ENCODE measurements at places on chromosomes 11 and 22. TPM values are rescaled to one million over a fixed set of nuclear protein-coding genes. Genes with fewer than 3 reads are reported as not detected.

GRCh38 chr11:46117842-46118241 lies 3.4 kb downstream of the PHF21A start:
- DNase-seq: no peak

- no peak for DNase-seq
Measured at GRCh38 chr22:48065892-48066291, 1303.4 kb downstream of the TBC1D22A start.

DNA sequence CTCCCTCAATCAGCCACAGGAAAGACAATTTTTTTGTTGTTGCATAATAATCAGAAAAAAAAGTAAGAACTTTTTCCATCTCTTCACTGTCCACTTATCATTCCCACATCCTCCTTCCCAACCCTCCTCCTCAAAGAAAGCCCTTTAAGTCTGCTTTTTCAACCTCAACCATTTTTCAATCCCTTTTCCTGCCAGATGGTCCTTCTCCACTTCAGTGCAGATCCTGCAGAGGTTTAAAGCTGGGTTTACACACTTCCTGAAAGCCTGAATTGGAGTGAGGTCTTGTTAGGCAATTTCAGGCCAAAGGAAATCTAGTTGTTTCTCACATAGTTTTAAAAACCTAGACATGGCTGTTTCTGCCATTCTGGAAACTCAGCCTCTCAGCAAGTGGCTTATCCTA lies 78.3 kb downstream of the RPL27A start:
- DNase-seq: no peak

- no peak for DNase-seq
Measured at GRCh38 chr11:38013157-38013556, 1415.1 kb upstream of the RAG2 start.

- DNase-seq: peak; percentile 25
Measured at GRCh38 chr22:40491990-40492631, 121.7 kb downstream of the SGSM3 start.

DNA sequence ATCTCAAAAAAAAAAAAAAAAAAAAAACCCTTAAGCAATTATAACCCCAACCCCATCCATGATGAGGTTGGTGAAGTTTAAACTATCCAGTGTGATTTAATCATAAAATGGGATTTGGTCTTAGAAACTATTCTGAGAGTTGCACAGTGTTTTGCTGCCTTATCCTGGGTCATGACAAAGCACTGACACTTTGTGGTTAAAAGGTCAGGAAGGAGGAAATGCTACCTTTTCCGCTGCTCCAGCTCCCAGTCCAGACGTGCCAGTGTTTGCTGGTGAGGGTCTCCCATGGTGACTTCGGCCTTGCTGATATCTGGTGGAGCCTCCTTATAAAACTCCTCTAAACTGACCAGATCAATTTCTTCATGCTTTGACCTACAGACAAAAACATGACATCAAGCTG lies 14.5 kb downstream of the THOC5 start:
- DNase-seq: no peak

- no peak for DNase-seq
Measured at GRCh38 chr11:68340784-68341556, 28.6 kb downstream of the LRP5 start.

DNA sequence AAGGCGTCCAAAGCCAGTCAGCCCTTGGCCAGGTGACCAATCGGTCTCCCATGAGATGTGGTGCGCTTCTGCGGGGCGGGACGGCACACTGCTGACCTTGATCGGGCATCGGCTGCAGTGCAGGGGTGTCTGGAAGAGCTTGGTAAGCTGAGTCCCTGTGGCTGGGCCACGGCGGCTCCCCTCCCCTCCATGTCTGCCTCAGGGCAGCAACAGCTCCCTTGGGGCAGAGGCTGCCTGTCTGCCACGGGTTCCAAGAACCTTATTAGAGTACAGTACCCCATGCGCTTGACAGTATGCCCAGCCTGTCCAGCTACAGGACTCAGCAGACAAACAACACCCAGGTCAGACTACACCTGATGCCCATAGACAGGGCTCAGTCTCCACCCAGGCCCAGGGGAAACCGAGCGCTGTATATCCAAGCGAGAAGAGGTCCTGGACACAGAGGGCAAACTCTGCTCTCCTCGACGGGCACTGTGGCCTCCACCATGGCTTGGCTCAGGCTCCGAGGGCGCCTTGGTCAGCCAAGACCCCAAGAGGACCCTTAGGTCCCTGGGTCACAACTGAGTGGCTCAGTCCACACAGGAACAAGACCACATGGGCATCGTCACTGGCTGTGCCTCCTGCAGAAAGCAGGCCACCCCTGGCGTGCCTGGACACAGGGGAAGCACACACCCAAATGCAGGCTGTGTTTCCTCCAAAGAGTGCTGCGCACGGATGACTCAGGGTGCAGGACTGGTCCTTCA lies 18.9 kb downstream of the TSPAN32 start:
- no peak for DNase-seq

DNA sequence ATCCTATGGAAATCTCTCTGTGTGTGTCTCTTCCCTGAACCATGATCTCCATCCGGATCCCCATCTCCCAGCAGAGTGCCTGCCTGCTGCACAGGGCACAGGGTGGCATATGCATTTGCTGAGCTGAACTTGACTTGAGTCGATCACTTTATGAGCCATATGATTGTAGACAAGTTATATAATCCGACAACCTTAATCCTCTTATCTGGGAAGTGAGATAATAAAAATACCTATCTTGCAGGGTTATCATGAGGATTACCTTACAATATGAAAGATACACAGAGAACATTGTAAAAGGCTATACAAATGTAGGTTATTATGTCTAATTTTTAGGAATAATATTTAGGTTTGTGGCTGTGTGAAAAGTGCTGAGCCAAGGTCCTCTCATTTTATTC lies 124.5 kb downstream of the ST3GAL4 start:
- DNase-seq: no peak

DNA sequence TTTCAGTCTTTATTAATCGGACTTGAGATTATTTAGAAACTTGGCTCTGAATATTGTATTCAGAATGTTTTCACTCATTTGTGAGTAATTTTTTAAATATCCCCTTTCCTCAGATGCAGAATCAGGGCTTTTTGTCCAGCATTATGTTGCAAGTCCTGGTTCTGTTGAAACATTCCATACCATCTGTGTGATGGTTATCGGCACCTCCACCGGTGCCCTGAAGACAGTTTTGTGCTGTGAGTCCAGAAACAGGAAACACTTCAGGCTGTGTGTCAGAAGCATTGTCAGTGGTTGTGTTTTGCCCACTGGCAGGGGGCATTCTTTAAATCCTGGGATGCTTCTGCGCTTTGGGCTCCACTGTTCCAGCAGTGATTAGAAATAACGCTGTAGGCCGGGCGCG lies 20.4 kb downstream of the CDPF1 start:
- DNase-seq: no peak

- no peak for DNase-seq
Measured at GRCh38 chr11:61375761-61376108, 13.6 kb downstream of the TMEM138 start.

DNA sequence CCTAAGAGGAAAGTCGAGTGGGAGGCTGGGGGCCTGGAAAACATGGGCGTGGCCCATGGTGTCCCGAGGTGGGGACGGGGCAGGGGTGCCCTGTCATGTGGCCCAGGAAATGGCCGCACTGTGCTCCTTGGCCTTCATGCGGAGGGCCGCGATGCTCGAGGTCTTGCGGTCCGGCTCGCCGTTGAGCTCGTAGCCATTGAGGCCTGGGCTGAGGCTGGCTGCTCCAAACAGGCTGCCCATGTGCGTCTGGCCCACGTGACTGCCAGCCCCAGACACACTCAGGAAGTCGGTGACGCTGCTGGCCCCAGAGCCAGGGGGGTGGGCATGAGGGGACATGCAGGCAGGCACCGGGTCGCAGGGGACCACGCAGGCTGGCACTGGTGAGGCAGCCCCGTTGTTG lies 45.2 kb downstream of the ALX4 start:
- DNase-seq: no peak

DNA sequence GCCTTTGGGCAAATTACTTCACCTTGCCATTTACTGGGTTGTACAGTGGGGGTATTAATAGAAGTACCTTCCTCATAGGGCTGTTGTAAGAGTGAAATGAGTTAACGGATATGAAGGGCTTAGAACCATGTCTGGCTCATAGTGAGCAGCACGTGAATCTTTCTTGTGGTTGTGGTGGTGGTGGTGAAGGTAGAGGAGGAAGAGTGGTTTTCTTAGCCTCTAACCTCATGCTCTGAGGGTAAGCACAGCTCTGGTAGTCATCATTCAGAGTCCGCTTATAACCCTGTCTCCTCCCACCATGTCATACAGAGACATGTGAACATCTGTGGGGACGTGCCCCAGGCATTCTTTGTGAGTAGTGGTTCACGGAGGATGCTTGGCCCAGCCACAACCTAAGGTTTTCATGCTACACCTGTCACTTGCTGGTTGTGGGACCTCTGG lies 43.6 kb downstream of the TEAD1 start:
- peak; percentile 77 for DNase-seq

GRCh38 chr11:68297812-68298658 lies 14.4 kb upstream of the LRP5 start:
- peak; percentile 63 for DNase-seq

DNA sequence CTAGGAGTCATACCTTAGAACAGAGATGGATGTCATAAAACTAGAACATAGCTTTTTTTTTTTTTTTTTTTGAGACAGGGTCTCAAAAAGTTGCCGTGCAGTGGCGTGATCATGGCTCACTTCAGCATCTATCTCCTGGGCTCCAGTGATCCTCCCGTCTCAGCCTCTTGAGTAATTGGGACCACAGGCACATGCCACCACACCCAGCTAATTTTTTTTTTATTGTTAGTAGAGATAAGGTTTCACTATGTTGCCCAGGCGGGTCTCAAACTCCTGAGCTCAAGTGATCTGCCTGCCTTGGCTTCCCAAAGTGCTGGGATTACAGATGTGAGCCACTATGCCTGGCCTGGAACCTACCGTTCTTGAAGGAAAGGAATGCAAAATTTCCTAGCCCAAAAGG lies 8.8 kb upstream of the CEP295 start:
- DNase-seq: no peak

DNA sequence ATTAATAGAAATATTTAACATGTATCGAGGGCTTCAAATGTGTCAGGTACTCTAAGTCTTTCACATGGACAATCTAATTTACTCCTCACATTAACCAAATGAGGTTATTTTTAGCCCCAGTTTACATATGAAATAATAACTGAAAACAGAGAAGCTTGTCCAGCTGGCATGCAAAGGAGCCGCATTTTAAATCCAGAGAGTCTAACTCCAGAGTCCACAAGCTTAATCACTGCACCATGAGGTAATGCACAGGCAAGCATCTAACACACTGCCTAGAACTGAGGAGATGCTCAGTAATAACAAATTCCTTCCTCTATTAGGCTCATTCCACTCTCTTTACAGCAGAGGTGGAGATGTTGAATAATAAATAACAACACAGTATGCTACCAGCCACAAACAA lies 165.7 kb upstream of the GUCY1A2 start:
- DNase-seq: no peak

DNA sequence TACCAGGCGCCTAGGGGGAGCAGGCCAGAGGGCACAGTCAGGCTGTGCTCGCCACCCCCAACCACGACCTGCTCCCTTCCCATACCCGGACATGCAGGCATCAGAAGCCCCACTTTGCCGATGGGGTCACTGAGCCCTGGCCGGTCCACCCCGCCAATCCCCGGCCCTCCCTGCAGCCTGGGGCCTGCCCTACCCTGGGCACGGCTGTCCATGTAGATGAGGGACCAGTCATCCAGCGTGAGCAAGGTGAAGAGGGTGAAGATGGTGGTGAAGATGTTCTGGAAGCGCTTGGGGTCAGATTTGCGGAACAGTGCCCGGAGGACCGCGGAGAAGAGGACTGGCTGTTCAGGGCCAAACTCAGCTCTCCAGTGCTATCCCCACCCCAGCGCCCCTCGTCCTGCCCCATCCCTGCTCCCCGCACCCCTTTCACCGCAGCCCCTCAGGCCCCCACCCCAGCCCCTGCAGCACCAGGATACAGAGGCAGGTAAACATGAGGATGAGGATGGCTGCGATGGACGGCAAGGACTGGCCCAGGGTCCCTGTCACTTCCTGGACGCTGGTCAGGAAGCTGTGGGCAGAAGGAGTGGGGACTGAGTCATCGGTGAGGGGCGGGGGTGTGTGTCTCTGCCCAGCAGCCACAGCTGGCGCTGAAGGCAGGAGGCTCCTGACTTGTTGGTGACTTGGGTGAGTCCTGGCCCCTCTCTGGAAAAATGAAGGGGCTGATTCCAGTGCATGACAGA lies 5.5 kb downstream of the CATSPER1 start:
- no peak for DNase-seq

- DNase-seq: no peak
Measured at GRCh38 chr11:10716122-10716521, 22.6 kb upstream of the IRAG1 start.

GRCh38 chr11:115181538-115181937 lies 322.7 kb downstream of the CADM1 start:
- no peak for DNase-seq

DNA sequence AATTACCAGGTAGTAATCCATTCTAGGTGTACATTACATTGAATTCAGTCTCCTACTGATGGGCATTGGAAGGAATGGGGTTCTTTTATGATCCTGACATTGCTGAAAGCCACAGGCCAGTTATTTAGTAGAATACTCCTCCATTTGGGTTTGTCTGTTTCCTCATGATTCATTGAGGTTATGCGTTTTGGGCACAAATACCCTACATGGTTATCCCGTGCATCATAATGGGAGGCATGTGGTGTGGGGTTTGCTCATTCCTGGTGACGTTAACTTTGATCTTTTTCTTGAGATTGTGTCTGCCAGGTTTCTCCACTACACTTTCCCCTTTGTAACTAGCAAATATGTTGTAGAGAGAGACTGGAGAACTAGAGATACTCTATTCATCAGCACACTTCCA lies 5.5 kb downstream of the FOLR3 start:
- no peak for DNase-seq

The PNPLA2 gene
- 53.0 TPM for total RNA-seq

The C22orf23 gene
- 0.29 TPM for total RNA-seq

The C11orf91 gene
- total RNA-seq: not detected

The OR52E1 gene
- total RNA-seq: not detected

The RTN4RL2 gene
- total RNA-seq: 0.27 TPM

The OR8D1 gene
- not detected for total RNA-seq

The SCGB1D2 gene
- total RNA-seq: not detected

The MN1 gene
- total RNA-seq: 0.13 TPM

The CHRM1 gene
- not detected for total RNA-seq

The VWCE gene
- 12.4 TPM for total RNA-seq

The SYNGR1 gene
- 2.9 TPM for total RNA-seq

The KCNK4 gene
- total RNA-seq: not detected
